ENCODE measurements at places on chromosomes 7 and 10.

GRCh38 chr10:73877533-73878160 is 3.3 kb upstream of the CAMK2G start:
- DNase-seq = no peak

DNA sequence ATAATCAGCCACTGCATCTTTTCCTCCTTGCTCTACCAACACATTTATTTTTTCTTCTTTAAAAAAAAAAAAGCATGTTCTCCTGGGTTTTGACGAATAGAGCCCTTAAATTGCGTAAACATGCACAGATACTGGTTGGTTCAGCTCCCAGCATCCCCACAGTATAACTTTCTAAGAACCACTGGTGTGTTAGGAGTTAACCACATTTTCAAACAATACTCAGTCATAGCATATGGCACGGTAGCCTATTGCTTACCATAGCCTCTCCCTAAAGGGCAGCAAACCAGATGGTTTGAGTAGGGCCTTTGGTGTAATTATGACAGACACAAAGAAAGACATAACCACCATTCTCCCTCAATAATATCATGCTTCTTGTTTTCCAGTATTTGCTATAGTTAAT is 145.0 kb downstream of the LRRC4 start:
- no peak for DNase-seq

GRCh38 chr7:133016604-133017003 is 65.3 kb downstream of the CHCHD3 start:
- no peak for DNase-seq

GRCh38 chr10:121552746-121553145 is 45.5 kb downstream of the FGFR2 start:
- no peak for DNase-seq

DNA sequence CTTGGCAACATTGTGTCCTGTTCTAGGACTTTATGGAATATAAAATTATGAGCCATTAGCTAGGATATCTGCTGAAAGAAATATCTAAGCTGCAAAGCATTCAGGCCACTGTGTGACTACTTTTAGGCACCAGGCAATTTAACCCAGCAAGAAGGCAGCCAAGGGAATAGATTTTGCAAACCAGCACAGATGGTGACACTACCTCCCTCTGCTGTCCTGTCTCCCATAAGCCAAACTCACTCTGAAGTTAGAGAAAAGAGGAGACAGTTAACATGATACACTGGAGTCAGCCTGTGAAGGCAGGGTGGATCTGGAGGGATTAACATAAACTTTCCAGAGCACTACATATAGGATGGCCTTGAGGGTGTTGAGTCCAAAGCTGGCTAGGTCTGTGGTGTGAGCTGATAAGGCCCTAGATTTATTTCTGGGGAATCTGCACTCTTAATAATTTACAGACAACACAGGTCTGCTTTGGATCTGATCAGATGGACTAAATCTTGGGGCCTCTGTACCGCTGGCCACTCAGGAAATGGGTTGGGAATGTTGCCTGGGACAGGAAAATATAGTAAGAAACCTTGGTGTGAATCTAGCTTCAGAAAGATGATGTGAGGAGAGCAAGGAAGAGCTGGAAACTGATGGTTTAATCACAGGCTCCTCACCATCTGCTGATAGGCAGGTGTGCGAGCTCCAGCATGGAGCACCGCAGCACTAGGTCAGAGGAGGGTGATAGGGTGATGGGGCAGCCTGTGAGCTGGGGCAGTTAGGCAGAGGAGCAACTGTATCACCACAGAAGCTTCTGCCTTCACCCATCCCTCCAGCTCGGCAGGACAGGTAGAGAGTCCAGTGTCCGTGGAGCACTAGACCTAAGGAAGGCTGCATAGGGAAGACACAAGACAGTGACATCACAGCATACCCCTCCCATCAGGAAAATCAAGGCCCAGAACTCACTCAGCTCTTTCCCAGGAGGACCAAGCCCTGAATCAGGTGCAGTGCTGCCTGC is 229.9 kb upstream of the PRSS1 start:
- DNase-seq = no peak

- DNase-seq = no peak
Observed at GRCh38 chr10:31187182-31187581, 131.8 kb upstream of the ZEB1 start.

DNA sequence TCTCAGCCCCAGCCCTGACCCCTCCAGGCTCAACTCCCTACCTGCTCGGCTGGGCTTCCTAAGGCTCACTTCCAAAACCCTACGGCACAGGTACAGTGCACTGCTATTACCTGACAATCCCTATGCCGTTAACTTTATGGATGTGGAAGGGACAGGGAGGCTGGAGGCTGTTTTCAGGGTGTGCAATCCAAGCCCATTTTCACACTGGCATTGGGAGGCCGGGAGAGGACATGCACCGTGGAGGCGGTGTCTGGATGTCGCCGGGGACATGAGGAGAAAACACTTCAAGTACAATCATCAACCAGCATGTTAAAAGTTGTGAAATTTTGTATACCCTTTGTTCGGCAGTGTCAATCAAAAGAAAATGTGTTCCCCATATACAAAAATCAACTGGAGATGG is 80.1 kb downstream of the MAD1L1 start:
- DNase-seq = no peak

- DNase-seq = no peak
Observed at GRCh38 chr7:41238851-41239331, 464.0 kb downstream of the INHBA start.

GRCh38 chr10:56599201-56599600 is 238.1 kb upstream of the ZWINT start:
- no peak for DNase-seq

- no peak for DNase-seq
Observed at GRCh38 chr7:8627325-8627724, 193.9 kb downstream of the NXPH1 start.

DNA sequence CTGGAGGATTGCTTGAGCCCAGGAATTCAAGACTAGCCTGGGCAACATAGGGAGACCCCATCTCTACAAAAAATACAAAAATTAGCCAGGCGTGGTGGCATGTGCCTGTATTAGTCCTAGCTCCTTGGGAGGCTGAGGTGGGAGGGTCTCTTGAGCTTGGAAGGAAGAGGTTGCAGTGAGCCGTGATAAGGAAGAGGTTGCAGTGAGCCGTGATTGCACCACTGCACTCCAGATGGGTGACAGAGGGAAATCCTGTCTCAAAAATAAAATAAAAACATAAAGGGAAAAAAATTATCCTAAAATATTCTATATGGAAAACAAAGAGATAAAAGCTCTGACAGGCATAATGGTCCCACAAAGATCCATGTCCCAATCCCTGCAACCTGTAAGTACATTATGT is 87.9 kb upstream of the KAT6B start:
- no peak for DNase-seq

DNA sequence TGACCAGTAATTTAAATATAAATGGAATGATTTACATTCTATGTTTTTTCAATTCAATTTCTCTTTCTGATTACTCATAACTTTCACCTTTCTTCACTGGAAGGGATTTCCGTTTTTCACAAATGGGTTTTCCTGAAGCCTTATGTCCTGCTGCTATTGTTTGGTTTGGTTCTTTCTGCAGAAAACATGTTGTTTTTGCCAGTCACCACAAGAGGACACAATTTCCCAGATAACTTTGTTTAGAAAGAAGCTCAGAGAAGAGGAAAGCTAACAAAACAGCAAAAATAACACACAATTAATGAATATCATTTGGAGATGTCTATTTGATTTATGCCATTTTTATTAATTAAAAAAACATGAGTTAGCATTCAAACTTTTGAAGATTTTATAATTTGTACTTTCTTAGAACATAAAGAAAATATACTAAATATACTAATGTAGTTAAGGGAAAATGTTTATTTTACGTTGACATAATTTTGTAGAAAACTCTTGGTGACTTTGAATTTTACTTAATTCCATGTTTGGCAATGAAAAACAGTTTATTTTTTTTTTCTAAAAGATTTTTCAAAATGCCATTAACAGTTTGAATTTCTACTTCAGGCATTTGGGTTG is 4.6 kb upstream of the TWIST1 start:
- DNase-seq = no peak

DNA sequence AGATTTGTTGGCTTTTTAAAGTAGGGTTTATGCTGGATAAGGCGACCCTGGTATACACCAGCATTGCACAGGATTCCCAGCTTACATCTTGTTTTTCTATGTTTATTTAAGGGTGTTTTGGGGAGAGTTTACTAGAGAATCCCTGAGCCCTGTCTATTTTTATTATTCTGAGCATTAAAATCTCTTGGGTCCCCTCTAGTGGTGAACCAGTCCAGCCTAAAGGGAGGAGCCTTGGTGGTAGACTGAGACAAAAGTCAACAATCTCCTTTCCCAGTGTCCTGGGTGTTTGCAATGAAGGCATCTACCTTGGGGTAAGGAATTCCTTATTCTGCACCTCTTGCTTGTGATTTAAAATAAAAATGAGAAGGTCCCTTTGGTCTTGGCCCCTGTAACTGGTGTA is 38.2 kb downstream of the ANTXRL start:
- DNase-seq = no peak

- DNase-seq = no peak
Observed at GRCh38 chr7:85119934-85120333, 66.9 kb downstream of the SEMA3D start.

GRCh38 chr10:117169480-117169879 is 27.8 kb upstream of the KCNK18 start:
- no peak for DNase-seq

DNA sequence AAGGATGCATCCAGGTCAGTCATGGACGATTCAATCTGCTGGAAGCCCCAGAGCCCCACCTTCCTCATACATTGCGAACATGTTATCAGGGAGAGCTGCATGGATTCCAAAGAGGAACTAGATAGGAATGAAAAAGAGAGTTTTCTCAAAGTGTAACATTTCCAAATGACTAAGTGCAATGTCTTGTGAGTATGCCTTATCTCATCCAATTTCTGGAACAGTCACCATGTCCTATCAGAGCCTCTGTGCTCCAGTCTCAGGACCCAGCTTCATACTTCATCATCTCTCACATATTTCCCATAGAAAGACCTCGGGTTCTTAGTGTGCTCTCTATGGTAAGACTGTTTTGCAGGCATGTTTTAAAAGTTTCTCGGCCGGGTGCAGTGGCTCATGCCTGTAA is 26.8 kb downstream of the ZC3HC1 start:
- no peak for DNase-seq

DNA sequence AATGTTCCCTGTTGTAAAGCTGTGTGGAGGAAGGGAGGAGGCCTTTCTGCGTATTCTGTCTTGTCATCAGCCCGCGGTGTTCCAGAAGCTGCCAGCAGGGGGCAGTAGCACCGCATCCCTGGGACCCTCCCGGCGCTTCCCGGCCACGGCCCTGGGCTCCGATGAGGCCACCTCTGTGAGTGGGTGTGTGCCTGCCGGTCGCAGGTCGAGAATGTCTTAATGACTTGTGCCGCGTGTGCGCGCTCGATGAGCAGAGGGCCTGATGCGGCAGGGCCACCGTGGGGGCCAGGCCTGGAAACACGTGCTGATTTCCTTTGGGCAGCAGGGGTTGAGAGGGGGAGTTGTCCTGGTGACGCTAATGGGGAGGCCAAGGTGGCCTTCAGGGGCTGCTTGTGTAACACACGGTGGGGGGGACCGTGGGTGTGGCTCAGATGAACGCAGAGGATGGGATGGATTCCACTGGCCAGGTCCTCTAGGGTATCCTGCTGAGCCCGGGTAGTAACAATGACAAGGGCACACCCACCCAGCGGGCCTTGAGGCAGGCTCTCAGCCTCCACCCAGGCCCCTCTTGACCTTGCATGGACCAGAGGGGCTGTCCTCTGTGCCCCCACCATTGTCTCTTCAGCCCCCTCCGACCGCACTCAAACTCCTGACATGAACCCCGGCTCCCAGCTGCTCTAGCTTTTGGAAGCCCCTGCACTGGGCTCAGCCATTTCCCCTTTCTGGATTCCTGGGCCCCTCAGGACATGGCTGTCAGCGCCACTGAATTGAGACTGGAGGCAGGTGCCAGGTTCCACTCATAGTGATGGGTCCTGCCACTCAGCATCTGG is 135.9 kb upstream of the PODXL start:
- peak; percentile 29 for DNase-seq

DNA sequence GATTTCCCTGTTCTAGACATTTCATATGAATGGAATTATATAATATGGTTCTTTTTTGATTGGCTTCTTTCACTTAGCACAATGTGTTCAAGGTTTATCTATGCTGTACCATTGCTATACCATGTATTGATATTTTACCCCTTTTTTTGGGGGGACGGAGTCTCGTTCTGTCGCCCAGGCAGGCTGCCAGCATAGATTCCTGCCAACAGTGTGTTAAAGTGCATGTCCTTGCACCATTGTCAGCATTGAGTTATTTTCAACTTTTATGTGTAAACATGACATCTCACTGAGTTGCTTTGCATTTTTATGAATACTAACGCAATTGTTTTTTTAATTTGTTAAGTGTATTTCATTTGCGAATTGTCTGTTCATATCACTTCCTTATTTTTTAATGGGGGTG is 4.9 kb downstream of the ABCC2 start:
- DNase-seq = no peak

GRCh38 chr7:37359662-37360444 is 88.8 kb downstream of the ELMO1 start:
- peak; percentile 36 for DNase-seq

DNA sequence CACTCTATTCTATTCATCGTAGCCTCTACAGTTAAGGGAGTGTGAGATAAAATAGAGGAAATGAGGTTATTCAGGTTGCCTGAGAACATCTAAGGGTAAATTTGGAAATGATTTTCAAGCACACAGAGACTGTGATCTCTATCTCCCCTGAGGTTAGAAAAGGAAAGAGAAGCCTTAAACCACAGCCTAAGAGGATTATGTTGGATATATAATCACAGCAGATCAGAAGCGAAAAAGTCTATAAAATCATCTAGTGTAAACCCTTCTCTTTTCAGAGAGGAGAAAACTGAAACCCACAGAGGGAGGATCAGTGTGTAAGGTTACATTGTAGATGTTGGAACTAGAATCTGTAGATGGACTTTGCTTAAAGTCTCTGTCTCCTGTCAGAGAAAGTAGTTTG is 90.6 kb upstream of the SEMA3E start:
- DNase-seq = no peak

DNA sequence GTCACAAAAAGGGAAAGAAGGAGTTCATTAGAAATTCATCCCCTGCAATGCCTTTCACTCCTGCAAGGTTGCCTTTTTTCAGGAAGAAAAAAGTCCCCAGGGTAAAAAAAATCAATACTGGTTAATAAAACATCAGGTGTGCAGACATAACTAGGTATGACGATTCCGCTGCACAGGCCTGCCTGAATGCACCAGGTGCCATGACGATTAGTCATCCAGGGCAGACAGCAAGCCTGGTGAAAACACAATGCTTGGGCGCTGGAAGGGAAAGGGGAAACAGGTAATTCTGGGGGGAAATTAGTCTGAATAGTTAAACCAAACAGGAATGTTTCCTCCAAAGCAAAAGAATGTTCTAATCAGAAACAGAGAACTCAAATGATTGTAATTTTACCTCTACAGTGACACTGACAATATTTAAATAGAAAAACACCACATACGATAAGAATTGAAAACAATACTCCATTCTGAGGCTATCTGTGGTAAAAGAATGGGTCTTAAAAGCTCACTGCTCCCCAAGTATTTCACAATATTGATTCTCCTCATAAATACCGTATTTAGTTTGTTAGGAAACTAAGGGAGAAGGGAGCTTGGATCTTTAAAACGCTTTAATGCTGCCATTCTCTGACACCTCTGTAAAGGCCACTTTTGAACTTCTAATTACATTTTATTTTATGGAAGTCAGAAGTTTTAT is 45.2 kb downstream of the VPS41 start:
- no peak for DNase-seq

GRCh38 chr10:34290412-34291081 is 524.5 kb downstream of the PARD3 start:
- no peak for DNase-seq

Data from activated naive CD4-positive, alpha-beta T cell treated with Interleukin-2 at 50 U/mL for 16 hours (primary cell).